Gastroesophageal sphincter (tissue), 4 donors: ENCODE measurements at places on chromosomes 7 and 10.

DNA sequence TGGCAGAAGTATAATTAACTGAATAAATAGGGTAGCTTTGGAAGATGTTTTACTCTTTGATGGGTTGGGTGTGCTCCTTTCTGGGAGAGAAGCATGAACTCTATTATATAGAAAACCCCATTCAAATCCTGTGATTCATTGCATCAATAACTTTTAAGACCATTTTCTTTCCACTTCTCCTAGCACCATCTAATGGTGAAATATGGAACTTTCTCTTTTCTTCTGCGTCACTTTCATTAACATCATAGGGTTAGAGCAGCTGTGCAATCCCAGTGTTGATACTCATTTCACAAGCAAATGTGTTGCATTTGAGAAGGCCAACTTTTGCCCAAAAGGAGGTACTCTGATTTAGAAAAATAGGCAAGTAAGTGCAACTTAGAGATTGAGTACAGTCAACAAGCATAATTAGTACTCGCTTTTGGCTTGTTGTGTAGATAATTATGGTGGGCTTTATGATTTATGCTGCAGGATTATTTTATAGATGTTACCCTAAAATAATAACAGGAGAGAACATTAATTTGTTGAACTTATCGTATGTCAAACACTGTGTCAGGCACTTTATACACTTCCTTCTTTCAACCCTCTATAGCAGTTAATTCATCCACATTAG is 92.9 kb downstream of the CPED1 start:
- ATAC-seq = peak; percentile 66

DNA sequence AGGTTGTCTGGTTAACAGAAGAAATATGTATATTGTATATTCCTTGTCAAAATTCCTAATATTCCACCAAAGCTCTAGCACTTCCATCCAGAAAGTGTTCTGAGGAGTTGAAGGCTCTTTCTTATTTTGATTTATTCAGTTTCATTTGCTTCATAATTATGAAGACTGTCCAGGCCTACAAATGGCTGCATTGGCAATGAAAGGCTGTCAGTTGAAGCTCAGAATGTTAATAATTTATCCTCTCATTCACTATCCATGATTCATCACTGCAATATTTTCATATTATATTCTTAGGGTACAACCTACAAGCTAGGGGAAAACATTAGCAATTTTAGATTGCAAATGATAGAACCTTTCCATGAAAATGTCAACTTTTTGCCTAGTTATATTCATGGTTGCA is 57.3 kb downstream of the ARID5B start:
- ATAC-seq = no peak

DNA sequence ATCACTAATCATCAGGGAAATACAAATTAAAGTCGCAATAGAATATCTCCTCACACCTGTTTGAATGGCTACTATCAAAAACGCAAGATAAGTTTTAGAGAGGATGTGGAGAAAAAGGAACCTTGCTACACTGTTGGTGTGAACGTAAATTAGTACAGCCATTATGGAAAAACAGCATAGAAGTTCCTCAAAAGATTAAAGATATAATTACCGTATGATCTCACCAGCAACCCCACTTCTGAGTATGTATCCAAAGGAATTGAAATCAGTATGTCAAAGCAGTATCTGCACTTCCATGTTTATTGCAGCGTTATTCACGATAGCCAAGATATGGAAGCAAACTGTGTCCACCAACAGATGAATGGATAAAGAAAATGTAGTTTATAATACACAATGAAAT is 164.4 kb downstream of the ZNF365 start:
- no peak for ATAC-seq

- no peak for ATAC-seq
These were observed 47.5 kb upstream of the KIF5B start for GRCh38 chr10:32103721-32104120.
